ENCODE measurements at places on chromosomes 11 and 22.
A peak's percentile ranks its signal among the peaks of the same experiment; 100 is the strongest.

GRCh38 chr11:123473941-123474677 lies 44.0 kb downstream of the GRAMD1B start:
- DNase-seq = no peak

DNA sequence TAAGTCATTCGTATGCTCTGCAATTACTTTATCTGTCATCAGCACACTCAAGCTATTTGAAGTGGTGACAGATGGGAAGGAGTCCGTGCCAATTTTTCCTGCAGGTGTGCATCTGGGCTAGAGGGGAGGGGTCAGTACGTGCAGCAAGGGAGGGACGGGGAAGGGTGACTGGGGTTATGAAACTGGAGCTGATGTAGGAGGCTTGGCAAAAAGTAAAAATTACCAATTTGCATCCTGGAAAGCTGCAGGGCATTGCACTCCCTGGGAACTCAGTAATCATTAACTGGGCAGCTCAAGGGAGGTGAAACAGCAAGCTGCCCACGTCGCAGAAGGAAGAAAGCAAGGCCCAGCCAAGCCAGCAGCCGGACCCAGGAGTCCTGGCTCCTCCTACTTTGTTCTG lies 87.1 kb upstream of the TMEM45B start:
- no peak for DNase-seq

GRCh38 chr11:75103380-75104026 lies 6.8 kb upstream of the OR2AT4 start:
- no peak for DNase-seq

- no peak for DNase-seq
Measured at GRCh38 chr11:131253142-131253655, 117.2 kb upstream of the NTM start.

GRCh38 chr22:24091551-24092420 lies 80.7 kb downstream of the CABIN1 start:
- peak; percentile 23 for DNase-seq

DNA sequence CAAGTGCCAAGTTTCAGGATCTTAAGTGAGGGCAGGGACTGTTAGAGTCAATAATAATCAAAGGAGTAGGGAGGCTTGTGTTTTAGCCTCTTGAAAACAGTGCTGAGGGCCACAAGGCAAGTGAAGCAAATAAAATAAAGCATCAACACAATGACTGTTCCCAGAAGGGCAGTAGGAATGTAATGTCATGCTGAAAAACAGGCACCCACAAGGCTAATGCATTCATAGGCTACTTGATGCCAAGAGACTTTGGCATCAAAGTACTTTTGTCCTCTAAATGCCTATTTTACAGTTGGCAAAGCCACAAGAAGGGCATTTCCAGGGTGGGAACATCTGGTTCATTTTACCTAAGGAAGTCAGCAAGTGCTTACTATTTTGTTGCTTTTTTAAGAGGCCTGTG lies 22.9 kb downstream of the RAB39A start:
- DNase-seq = no peak

DNA sequence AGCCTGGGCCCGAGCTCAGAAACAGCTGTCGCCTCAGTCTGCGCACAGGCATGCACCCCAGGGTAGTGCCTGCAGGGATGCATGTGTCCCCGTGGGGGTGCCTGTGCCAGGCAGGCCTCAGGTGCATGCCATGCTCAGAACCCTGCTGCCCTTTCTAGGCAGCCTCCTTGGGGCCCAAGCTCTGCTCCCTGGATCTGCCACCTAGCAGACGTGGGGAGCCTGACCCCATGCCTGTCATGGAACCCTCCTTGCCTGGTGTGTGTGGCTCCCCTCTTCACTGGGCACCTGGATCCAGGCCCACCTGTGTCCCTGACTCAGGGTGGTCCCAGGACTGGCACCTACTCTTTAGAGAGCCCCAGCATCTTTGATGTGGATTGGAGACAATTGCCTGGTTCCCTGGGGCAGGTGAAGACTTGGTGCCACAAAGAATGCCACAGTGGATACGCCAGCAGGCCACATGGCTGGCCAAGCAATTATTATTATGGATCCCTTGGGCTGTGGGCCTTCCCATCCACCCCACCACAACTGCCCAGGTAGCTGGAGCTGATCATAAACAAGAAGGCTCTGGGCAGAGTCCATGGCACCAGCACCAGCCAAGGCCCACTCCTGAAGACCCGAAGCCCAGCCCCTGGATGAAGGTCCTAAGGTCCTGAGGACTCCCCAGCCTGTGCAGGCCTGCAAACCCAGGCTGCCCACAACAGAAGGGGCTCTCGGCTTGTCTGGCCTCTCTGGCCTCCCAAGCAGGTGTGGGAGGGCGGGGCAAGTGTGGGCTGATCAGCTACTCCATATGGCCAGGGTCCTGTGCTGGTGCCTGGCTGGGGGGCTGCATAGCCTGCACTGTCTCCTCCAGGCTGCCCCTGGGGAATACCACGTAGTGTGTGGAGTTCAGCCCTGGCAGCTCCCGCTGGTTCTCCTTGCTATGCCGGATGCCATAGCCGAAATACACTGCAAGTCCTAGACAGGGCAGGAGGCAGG lies 3.8 kb downstream of the SLC7A4 start:
- no peak for DNase-seq

DNA sequence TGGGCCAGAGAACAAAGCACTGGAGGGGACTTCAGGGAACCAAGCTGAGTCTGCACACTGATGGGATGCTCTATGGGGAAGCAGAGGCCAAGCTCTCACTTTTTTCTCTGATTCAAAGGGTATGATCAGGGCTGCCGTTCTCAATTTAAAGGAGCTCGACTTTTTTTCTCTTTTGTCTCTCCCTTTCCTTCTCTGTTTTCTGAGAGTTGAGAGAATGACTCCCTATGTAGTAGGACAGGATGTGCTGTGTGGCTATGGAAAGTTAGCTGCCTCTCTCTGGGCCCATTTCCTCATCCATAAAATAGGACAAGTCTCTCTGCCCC lies 7.9 kb downstream of the ADORA2A start:
- no peak for DNase-seq

GRCh38 chr11:61698173-61698948 lies 18.2 kb downstream of the DAGLA start:
- DNase-seq = no peak

GRCh38 chr22:30397656-30398635 lies 1.1 kb downstream of the SEC14L2 start:
- no peak for DNase-seq

GRCh38 chr11:82899186-82899820 lies 927 bp downstream of the PRCP start:
- no peak for DNase-seq

DNA sequence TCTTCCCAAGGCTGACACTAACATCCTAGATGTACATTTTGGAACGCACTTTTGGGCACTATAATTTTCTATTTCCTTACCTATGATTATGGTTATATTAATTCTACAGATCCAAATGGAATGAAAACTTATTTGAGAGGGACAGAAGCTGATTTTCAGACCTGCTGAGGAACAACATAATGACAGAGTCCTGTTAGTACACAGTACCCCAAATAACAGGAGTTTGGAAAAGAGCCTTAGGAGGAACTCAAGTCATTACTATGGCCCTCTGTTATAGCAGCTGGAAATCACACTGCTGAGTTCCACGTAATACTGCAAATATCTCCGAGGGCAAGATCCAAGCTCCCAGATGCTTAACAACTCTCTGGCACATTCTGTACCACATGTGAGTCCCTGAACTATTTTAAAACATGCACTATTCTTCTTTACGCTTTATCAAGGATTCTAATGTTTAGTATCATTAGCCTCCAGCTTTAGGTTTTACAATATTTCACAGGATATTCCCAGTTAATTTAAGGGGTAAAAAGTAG lies 1027.7 kb upstream of the CCDC90B start:
- DNase-seq = no peak

DNA sequence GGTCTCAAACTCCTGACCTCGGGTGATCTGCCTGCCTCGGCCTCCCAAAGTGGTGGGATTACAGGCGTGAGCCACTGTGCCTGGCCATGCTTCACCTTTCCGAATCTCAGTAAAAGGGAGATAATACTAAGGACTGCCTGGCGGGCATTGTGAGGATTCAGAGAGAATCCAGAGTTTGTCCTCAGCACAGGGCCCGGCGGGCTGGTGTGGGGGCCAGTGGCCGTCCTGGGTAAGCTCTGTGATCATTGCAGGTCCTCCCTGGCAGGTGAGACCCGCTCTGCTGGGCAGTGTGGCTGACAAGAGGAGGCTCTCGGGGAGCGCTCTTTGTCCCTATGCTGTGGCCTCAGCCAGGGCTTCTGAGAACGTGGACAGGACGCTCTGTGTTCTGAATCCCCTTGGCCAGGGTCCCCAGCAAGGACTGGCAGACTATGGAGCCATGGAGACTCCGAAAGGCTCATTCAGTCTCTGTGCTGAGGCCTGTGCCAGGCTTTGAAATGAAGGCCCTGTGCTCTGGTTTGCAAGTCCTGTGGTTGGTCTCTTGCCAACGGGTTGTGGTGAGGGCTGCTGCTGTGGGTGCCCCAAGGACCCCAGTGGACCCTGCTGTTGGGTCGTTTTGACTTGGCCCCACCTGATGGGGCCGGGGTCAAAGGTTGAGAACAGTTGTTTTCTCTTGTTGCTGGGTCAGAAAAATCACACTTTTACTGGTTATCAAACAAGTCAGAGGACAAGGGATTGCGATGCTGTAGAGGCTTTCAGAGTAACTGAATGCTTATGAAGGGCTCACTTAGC lies 2.1 kb downstream of the TPCN2 start:
- DNase-seq = peak; percentile 24

- no peak for DNase-seq
Measured at GRCh38 chr11:97345032-97345431, 955.2 kb downstream of the JRKL start.

GRCh38 chr11:2311353-2312133 lies 9.7 kb downstream of the TSPAN32 start:
- DNase-seq = no peak

Data from substantia nigra (tissue), 51 donors.